ENCODE measurements at places on chromosomes 4 and X.
A peak's percentile ranks its signal among the peaks of the same experiment; 100 is the strongest.

GRCh38 chr4:11720292-11720691 lies 291.6 kb upstream of the HS3ST1 start:
- DNase-seq, result no peak

DNA sequence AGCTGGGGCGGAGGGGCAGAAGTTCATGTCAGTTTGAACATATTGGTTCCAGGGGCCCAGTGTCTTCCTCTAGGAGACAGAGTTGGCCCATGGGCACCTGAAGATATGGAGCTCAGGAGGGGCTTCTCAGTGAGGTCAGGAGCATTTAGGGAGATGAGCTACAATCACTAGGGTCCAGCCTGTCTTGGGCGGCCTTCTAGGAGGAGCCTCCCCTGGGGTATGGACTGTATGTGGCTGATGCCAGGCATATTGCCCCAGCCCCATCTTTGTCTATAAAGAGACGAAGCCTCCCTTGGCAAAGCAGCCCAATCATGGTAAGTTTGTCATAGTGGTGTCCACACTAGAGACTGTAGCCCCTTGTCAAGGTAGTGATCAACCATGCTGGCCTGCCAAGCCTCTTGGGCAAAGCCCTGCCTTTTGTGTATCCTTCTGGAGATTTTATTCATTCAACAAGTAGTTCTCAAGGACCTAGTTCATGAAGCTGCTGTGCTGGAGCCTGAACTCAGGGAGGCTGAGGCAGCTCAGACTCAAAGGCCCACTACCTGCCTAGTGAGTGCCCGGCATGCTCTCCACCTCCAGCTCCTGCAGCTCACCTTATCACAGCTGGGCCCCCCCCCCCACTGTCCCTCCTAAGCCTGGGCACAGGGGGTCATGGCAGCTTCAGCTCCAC lies 5.4 kb upstream of the CNGA2 start:
- DNase-seq, result no peak

- DNase-seq, result no peak
These were observed 459.7 kb upstream of the TRAM1L1 start for GRCh38 chr4:117545039-117545438.

DNA sequence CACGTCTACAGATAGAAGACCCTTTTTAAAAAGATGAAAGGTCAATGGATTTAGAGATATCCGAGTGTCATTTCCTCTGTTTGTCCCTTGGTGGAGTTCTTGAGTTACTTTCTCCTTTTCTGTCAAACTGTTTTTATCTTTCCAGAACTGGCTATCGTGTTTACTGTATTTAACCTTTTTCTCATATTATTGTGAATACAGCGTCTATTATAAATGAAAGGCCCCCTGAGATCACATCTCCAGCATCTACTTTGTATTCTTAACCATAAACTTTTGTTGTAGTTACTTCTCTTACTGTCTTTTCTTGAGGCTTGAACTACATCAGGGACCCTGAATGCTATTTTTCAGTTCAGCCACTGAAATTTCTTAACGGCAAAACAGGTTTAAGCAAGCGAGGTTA lies 4.0 kb upstream of the PCDH7 start:
- DNase-seq, result no peak

DNA sequence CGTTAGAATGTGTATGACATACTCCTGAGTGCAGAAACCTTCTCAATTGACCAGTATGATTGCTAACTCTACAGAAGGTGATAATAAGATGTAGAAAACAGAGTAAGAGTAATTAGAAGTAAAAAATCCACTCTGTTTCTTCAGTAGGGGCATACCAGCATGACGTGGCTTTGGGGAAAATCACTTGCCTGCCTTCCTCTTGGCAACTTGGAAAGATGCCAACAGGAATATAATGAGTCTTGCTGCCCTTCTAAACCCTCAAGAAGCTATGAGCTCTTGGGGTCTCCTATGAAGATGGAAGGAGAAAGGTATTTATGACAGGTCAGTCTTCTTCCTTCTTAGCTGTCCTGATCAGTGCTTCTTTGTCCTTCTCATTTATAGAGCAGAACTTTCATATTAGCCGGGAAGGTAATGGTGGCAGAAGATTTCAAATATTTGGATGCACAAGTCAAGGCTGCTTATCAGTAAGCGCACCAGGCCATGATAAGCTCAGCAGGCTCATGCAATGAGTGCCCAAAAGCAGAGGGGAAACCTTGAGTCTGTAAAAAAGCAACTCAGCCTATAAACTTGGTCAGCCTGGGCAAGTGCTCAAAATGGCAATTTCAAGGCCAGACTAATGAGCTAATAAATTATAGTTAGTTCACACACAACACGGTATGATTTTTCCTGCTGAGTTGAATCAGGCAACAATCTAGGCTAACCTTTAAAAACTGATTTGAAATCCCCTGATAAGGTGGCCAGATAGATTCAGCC lies 69.7 kb upstream of the PPARGC1A start:
- DNase-seq, result no peak

- DNase-seq, result no peak
These were observed 19.6 kb downstream of the CD40LG start for GRCh38 chrX:136667446-136668168.

- no peak for DNase-seq
These were observed 41.5 kb downstream of the GATB start for GRCh38 chr4:151718984-151719955.

DNA sequence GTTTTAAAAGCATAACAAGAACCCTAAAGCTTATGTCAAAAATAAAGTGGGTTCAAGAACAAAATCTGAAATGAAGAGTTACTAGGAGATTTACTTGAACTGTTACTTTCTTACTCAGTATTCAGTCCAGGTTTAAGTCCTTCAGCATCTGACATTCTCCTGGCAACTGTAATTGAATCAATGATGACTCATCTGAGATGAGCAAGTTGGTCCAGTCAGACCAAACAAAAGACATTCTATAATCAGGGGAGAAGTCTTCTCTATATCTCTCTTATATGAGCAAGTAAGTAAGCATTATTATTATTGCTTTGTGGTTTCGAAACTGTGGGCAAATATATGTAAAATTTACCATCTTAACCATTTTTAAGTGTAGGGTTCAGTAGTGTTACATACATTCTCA lies 34.6 kb downstream of the MAP9 start:
- DNase-seq, result no peak

DNA sequence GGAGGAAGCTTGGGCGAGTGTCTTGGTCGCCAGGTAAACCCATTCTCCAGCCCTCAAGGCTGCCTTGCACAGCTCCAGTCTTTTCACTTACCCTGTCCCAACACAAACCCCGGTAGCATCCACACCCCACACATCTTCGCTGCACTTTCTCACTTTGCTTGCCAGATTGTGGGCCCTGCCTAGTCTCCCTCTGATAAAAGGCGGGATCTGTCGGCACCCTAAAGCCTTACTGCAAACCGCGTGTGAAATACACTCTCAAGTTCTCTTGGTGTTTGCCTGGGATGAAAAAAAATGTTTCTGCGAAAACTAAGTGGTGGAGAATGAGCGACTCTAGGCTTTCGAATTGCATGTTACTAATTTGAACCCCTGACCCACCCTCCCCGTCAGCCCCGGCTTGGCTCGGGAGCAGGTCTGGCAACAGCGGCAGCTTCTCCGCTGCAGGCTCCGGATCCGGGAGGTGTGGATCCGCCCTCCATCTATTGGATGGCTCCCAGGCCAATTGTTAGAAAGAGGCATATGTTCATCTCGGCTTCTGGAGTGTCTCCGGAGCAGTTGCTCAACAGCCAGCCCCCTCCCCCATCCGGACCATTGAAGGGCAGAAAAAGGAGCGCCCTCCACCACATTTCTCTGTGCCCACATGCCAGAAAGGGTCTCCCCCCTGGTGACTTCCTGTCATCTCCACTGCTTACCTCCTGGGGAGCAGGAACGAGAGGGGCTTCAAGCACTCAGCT lies 3.0 kb upstream of the CITED1 start:
- no peak for DNase-seq

DNA sequence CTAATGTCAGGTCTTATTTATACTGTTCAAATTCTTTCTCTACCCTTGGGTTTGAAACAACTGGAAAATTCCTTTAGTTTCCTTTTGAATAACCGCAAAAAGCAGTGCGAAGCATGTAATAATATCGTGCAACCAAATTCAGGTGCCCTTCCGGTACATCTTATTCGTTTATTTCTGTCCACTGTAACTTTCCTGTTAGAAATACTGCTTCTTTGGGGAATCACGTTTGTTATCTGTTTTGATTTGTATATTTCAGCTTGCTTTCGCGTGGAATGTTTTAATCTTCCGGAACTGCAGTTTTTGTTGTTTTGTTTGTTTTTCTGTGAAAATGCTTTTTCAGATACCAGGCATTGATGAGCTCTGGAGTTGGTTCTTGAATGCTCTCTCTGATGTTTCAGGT lies 85.7 kb upstream of the HPRT1 start:
- no peak for DNase-seq

DNA sequence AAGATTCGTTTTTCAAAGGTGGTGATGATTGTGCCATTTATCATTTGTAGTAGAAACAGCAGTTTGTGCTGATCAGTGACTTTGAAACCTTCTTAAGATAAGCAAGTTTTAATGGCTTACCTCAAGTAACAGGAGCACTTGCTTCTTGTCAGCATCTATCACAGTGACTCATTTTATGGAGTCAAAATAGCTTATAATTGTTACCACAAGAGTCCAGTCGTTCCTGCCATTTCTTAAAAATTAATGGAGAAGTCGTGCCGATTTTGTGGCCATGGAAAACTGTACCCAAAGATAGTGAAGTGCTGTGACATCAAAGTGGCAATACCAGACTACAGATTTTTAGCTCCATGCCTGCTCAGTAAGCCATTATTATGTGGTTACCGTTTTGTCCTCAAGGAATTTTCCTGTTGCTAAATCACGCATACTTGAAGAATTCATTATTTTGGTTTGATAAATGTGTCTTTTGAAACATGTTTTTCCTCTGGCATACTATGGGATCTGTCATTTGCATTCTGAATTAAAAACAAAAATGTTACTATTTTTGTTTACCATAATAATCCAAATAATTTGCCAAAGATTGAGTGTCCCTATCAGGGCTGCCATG lies 129.9 kb downstream of the CBR4 start:
- no peak for DNase-seq

DNA sequence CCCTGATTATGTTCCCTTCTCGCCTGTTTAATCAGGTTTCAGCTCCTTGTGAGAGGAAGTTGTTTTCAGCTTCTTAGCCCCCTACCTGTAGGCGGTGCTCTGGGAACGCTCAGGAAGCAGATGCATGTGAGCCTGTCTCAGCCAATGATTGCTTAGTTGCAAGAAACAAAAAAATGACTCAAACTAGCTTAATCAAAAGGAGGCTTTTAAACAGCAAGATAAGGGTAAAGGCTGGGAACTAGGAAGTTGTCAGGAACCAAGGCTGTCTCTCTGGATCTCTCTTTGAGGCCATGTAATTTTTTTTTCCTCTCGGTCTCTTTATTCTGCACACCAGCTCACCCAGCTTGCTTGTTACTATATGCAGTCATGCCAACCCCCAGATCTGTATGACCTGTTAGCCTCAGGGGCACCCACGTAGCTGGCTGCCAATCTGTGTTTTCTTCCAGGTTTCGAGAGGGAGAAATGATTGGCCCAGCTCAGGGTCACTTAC lies 109.1 kb downstream of the PTTG2 start:
- DNase-seq, result no peak

GRCh38 chr4:16705341-16705740 lies 193.1 kb downstream of the LDB2 start:
- DNase-seq, result no peak

DNA sequence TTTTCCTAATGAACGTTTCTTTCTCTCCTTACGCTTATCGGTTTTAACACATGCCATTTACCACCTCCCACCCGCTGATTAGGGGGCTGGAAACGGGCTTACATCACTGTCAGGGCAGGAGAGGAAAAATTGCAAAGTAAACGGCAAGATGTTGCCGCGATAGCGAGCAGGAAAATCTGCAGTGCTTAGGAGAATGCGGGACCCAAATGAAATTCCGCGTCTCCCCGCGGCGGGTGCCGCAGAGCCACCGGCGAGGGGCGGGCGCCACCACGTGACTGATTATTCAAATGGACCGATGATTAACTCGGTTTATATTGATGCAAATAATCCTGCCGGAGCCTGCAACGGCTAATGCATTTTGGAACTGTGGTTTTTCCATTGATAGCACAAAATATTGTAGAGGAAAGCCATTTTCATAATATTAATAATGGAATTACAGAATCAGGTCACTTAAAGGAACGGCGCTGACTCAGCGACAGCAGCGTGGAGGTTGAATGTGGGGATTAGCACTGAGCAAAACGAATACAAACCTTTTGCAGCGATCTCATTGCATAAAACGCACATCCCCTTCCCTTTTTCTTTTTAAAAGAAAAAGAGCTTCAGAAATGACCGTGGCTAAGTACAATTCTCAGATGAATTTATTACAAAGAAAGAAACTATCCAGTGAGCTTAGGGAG lies 224.2 kb downstream of the STIM2 start:
- no peak for DNase-seq

GRCh38 chr4:67198727-67199126 lies 346.6 kb downstream of the CENPC start:
- DNase-seq, result no peak

DNA sequence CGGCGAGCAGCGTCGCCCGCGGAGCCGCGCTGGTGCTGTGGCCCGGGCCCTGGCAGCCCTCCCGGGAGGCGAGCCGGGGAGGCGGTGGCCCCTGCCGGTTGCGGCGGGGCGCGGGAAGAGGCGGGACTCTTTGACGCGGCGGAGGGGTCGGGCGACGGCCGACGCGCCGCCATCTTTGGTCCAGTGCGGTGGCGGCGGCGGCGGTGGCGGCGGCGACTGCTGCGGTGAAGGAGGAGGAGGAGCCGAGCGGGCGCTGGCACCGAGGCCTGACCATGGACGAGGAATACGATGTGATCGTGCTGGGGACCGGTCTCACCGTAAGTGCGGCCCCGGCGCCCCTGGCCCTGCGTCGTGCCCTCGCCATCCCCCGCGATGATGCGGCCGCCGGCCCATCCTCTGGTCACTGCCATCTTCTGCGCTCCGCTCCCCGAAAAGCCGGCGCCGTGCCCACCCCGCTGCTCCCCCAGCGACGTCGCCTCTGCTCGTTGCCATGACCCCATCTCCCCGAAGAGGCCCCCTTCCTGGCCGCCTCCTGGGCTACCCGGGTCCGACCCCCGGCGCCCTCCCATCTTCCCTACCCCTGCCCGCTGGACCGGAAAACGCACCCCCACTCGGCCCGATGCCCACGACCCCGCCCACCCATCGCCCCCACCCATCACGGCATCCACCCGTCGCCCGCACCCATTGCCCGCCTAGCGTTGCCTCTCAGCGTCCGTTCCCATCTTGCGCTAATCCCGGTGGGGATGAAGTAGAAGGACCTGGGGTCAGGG lies at the start of gene GDI1:
Gene GDI1 (plus strand): TSS at position 172 of the 770 bp plus-strand sequence. CDS start 101 bp downstream, at position 273.
- DNase-seq, result peak; percentile 24

- no peak for DNase-seq
These were observed 6.6 kb upstream of the CLDN24 start for GRCh38 chr4:183328832-183329231.

GRCh38 chr4:145098675-145099037 lies 545 bp downstream of the ABCE1 start:
- peak; percentile 30 for DNase-seq

GRCh38 chr4:125398263-125399002 lies 83.7 kb downstream of the FAT4 start:
- DNase-seq, result no peak

DNA sequence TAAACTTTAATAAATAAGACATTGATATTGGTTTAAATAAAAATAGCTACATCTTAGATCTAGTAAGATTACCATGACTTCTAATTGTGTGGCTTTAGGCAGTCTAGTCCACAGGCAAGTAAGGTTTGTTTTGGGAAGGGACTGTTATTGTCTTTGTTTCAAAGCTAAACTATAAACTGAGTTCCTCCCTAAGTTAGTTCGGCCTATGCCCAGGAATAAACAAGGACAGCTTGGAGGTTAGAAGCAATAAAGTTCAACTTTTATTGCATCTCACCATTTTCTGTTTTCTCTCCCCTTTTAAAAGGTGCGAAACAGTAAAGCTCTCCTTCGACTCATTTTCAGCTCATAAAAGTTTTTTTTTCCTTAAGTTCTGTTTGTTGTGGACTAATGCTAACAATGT lies 70.4 kb upstream of the S100G start:
- no peak for DNase-seq

Data from stimulated activated CD4-positive, alpha-beta T cell treated with anti-CD3 and anti-CD28 coated beads, TNF-alpha, amount 100 ng/mL, for 4 hours (primary cell).